ENCODE measurements at places on chromosomes 6 and 20.

DNA sequence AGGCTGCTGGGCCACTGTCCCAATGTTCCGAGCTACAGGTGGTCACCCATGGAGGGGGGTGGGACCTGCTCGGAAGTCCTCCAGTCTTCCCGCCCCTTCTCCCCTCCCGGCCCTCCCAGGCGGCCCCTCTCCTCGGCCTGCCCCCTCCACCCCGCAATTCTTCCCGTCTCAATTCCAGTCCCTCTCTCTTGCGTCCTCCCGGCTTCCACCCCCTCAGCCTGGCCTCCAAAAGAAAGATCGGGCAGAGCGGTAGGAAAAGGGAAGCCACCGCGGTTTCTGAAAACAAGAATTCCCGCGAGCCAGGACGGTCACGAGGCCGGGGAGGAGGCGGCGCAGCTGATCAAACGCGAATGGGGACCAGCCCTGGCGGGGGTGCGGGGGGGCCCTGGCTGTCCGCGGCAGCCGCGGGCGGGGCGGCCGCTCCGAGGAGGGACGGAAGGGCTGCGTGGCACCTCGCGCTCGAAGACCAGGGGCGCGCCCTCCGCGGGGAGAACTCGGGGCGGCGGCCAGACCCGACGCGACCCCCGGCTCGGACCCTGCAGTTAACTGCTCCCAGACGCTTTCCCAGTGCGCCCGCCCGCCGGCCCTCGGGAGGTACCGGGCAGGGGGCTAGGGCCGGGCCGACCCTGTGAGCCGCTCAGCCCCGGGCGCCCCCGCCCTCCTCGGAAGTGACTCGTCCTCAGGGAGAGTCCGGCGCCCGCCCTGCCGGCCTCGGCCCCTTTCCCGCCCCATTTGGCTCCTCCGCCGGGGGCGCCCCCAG lies 1.0 kb downstream of the PXDC1 start:
- no peak for DNase-seq

DNA sequence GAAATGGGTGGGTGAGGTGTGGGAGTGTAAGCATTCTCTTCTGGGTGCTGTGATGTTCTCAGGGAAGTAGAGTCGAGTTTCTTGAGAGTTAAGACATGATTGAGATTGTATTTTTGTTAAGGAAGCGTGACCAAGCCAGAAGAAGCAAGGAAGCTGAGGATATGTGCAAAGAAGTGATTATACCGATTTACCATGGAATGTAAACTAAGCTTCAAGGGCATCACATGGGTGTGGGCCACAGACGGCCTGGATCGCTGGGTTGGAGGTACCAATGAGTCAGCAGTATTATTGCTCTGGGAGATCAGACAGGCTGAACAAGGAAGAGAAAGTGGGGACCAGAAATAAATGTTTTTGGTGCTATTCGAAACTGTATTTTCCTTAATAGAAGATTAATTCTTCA lies 184.1 kb upstream of the GMDS start:
- no peak for DNase-seq

DNA sequence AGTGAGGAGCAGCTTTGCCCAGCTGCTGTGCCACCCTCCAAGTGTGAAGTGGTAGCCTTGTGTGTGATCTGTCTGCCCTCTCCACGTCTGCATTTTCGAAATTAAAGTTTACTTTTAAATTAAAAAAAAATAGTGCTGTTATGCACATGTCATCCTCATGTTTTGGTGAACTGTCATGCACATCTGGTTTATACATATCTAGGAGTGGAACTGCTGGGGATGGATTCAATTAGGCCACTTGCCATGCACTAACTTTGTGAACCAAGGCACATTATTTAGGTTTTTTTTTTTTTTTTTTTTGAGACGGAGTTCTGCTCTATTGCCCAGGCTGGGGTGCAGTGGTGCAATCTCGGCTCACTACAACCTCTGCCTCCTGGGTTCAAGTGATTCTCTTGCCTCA lies 3.6 kb downstream of the GTSF1L start:
- peak; percentile 13 for DNase-seq

DNA sequence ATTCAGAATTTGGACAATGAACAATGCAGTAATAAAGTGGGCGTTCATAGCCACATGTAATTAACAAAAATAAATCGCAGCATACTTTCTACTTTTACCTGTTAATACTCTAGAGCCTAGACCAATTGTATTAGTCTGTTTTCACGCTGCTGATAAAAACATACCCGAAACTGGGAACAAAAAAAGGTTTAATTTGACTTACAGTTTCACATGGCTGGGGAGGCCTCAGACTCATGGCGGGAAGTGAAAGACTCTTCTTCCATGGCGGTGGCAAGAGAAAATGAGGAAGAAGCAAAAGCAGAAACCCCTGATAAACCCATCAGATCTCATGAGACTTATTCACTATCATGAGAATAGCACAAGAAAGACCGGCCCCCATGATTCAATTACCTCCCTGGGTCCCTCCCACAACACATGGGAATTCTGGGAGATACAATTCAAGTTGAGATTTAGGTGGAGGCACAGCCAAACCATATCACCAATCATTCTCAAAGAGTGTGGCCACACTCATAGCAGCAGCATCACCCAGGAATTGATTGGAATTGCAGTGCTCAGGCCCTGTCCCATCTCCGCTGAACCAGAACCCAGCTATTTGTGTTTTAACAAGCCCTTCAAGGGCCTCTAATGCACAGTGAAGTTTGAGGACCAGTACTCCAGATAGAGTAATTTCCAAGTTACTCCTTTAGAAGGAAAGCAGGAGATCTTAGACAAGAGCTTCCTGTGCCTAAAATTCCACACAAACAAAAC lies 650.0 kb downstream of the KIF16B start:
- DNase-seq = no peak

GRCh38 chr6:52127957-52128356 lies 40.5 kb upstream of the PKHD1 start:
- DNase-seq = no peak

DNA sequence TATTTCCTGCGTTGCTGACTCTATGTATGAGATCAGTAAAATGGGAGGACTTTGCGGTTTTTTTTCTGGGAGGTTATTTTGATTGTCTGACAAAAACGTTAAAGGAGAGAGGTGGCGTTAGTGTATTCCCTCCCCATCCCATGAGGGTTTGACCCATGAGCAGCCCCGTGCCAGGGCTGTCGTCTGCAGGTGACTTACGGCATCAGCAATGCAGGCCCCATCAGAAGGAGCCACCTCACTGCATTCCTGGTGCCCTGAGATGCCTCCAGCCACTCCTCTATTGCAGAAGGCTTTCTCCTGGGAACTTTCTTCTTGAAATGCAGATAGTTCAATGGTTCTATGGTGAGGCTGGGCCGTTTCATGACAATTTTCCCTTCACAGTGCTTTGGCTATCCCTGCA lies 149.3 kb downstream of the TTLL2 start:
- no peak for DNase-seq

- no peak for DNase-seq
Measured at GRCh38 chr20:34049389-34049788, 55.7 kb downstream of the RALY start.

GRCh38 chr6:33590531-33591198 lies 10.6 kb upstream of the BAK1 start:
- DNase-seq = no peak

- no peak for DNase-seq
Measured at GRCh38 chr20:45407067-45407745, 883 bp upstream of the DBNDD2 start.

- no peak for DNase-seq
Measured at GRCh38 chr20:18588574-18588933, 700 bp downstream of the DTD1 start.

DNA sequence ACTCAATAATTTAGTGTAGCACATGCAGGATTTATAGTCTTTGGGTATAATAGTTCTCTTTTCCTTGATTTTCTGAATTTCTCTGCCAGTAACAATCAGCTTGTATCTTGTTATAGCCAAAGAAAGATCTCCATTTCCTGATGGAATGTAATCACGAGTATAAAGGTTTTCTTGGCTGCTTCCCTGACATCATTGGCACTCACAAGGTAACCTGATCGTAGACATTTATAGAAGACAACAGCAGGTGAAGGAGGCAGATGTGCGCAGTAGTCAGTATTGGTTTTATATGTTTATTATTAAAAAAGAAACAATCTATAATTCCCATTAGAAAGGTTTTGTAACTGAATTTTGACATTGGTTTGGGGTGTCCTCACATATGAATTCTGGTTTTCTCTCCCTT lies 44.3 kb upstream of the SYNJ2 start:
- no peak for DNase-seq

GRCh38 chr6:136467186-136467585 lies 83.0 kb downstream of the MAP7 start:
- DNase-seq = no peak

- DNase-seq = no peak
Measured at GRCh38 chr20:36107881-36108280, 46.7 kb upstream of the EPB41L1 start.

GRCh38 chr6:43945768-43946080 lies 175.7 kb downstream of the VEGFA start:
- no peak for DNase-seq

- no peak for DNase-seq
Measured at GRCh38 chr20:1803061-1803931, 91.9 kb upstream of the SIRPA start.

DNA sequence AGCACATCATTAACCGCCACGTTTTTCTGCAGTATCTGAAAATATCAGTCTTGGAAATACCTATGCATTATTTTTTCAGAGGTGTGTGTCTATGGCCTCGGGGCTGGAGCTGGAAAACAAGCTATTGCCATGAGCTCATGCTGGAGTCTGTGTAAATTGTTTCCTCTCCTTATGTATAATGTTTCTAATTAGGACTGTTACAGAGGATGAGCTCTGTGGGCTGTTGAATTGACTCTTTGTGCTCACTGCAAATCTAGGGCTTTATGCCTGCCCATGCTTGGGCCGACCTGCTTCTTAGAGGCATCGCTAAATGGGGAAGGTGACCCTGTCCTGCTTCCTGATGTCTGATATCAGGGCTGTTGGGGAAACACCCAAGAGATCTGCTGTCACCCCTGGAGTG lies 80.8 kb upstream of the SLC22A16 start:
- no peak for DNase-seq

- no peak for DNase-seq
Measured at GRCh38 chr6:157823528-157824370, 703 bp downstream of the SNX9 start.

- DNase-seq = no peak
Measured at GRCh38 chr20:17874271-17875105, 94.1 kb downstream of the SNX5 start.

DNA sequence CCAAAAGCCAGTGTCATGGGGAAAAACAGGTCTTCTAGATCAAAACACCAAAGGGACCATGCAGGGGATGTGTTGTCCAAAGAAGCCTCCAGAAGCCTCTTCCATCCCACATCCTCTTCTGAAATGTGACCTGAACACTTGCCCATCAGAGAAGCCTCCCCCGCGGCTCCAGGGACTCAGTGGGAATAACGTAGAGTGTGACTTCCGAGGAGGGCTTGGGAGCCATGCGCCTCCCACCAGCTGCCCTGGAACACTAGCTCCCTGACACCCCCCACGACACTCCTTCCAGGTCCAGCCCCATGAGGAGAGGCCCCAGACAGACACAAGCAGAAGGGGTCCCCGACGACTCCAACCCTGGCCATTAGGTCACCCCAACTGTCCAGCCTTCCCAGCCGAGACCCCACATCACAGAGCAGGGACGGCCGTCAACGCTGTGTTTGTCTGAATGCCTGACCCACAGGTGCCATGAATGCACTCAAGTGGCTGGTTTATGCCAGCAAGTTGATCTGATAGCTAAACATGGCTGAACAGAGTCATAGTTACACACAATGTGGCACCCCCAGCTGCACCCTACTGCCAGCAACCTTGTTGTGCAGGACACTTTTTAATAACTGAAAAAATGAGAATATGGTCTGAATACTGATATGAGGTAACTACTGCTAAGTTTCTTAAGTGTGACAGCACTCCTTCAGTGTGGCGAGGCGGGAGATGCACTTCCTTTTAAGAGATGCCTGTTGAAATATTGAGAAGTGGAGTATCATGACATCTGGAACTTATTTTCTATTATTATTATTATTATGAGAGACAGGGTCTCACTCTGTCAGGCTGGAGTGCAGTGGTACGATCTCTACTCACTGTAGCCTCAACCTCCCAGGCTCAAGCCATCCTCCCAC lies 58.0 kb downstream of the GINS1 start:
- DNase-seq = no peak

GRCh38 chr6:149964308-149965193 lies 808 bp downstream of the ULBP1 start:
- DNase-seq = no peak

- no peak for DNase-seq
Measured at GRCh38 chr6:78530208-78530607, 337.1 kb upstream of the IRAK1BP1 start.

- no peak for DNase-seq
Measured at GRCh38 chr6:9540534-9541126, 874.2 kb downstream of the TFAP2A start.

DNA sequence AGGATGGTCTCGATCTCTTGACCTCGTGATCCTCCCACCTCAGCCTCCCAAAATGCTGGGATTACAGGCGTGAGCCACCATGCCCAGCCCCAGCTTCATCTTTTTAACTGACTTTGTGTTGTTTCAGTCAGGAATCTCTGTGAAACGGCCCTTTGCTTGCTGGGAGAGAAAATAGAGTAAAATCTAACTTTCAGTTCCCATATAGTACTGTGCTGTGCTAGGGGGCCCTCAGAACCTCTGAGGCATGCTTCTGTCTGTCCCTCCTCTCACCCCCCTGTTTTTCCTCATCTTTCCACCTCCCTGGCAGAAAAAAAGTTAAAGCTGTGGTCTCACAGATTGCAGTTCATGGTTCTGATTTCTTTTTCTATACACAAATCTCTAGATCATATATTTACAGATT lies 48.4 kb downstream of the LRP11 start:
- no peak for DNase-seq

GRCh38 chr6:6772751-6773150 lies 184.2 kb downstream of the LY86 start:
- no peak for DNase-seq

DNA sequence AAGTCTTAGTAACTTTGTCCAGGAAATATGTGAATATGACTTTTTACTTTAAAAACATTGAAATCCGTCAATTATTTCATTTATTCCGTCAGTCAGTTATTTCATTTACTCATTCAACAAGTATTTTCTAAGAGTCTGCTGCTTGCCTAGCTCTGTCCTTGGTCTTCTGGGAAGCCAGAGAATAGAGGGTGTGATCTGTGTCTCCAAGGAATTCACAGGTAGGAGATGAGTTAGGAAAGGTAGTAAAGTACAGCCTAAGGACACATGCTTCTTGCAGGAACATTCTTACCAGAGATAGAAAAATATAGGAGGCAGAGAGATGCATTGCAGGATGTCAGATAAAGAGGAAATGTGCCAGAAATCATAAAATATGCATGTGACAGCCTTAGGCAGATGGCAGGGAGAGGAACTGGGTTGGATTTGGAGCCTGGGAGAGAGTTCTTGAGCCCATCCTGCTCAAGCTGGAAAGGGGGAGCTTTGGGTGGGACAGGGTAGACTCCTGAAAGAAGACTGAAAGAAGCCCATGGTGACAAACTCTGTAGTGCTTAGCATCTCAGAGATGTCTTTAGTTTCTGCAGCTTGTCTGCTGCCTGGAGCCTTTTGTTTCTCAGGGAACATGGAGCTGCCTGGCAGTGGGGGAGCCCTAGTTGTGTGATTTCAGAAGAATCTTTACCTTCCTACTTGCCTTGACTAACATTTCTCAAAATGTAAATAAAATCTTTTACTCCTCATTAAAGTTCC lies 3.5 kb downstream of the SH3BGRL2 start:
- DNase-seq = no peak

Measured in fibroblast of skin of left biceps (primary cell).